ENCODE measurements at places on chromosomes 1 and 21.
A peak's percentile ranks its signal among the peaks of the same experiment; 100 is the strongest.

GRCh38 chr1:172089768-172090510, 248.6 kb downstream of the DNM3 start:
- DNase-seq, result no peak

DNA sequence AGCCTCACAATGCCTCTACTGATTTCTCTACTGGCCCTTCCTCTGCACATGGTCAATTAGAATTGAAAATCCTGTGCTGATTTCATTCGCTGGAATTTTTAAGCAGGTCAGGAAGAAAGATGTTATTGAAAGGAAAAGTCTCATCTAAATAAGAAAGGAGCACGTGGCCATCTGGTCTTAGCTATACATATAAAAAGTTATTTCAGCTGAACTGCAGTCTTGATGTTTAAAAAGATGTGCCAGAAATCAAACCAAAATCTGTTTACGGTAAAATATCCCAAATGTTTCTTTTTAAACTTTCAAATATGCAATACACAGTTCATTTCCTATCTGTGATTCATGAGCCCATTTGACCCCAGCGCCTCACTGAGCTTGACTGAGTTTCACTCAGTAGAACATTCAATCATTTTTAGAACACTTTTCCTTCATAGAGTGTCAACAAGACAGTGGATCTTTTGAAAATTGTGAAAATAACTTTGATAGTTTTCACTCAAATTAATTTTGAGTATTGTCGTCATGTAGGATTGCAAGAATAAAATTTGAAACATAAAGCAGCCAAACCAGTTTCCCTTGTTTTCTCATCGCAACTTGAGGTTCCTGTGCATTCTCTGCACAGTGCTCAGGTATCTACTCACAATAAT, 293.6 kb downstream of the PTPRC start:
- DNase-seq, result no peak

DNA sequence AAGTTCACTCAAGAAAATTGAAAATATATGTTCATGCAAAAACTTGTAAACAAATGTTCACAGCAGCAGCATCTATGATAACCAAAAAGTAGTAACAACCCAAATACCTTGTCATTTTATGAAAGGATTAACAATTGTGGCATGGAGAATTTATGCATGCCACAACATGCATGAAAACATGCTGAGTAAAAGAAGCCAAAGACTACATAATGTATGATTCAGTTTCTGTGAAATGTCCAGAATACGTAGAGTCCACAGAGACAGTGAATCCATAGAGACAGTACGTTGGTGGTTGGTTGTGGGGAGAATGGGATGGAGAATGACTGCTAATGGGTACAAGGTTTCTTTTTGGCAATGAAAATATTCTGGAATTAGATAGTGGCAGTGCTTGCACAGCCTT, 148.7 kb downstream of the MAST2 start:
- DNase-seq, result no peak

DNA sequence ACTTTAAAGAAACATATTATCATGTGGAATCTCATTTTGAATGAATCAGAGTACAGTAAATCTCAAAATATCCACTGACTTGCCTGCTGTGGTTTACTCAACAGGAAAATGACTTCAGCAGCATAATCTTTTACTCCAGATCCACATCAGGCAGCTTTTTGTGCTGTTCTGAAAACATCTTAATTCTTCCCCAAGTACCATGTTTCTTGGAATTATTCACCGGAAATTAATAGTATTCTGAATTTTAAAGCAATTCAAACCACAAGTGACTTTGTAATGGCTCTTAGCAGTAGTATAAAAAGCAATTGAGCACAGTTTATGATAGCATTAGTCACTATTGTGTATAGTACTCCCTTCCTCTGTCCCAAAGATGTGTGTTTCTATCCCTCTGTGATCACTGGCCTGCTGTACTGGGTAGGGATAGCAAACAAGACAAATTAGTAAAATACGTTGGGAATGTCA, 64.2 kb upstream of the ERRFI1 start:
- DNase-seq, result no peak

- no peak for DNase-seq
Observed at GRCh38 chr1:227273557-227273956, 44.7 kb downstream of the CDC42BPA start.

DNA sequence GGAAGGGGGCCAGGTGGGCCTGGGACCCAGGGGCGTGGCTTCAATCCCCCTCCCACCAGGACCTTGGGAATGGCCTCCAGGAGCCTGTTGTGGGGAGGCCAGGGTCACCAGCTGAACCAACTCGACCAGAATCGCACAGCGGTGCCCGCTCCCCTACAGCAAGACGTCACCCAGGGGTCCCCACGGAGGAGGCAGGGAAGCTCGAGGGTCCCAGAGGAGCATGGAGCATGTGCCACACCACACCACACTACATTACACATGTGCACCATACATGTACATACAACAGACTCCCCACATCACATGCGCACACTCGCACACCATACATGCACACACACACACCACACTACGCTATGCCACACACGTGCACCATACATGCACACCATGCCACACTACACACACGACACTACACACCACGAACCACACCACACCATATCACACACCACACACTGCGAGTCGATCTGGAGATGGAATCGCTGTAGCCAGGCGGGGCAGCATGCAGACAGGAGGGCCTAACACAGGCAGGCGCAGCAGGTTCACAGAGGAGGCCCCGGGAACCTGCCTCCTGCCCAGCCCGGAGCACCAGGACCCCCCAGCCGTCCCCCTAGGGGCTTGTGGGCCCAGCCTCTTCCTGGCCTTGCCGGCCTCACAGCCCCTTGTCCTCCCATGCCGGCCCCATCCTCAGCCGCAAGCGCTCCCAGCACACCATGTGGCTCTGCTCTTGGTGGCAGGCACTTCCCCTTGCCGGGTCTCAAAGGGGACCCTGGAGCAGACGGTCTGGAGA, 596 bp downstream of the ITGB2 start:
- no peak for DNase-seq

GRCh38 chr1:3677484-3677883, 25.2 kb downstream of the TP73 start:
- DNase-seq, result no peak

DNA sequence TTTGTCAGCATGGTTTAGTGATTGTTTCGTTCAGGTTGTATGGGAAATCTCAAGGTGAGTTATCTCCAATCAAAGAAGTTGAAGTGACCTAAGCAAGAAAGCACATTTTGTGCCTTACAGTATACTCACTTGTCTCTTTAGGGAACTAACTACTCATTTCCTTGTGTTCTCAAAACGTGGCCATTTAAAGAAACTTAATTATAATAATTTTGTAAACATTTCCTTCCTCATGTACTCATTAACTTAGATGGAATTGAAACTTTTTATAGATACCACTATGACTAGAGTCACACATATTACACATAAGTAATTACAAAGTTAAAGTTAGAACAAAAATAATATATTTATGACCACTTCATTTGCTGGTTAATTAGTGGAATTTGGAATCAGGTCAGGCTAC, 552.6 kb downstream of the MRPL39 start:
- no peak for DNase-seq

DNA sequence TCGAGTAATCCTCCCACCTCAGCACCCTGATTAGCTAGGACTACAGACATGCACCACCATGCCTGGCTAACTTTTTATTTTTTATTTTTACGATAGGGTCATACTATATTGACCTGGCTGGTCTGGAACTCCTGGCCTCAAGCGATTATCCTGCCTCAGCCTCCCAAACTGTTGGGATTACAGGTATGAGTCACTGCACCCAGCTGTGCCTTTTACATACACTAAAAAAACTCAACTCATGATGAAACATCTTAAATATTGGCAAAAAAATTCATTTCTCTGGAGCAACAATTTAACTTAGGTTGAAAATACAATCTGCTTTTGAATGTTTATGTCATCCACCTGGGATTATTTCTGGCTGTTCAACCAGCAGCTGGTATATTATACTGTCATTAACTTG, 598.3 kb upstream of the ZP4 start:
- no peak for DNase-seq

- no peak for DNase-seq
Observed at GRCh38 chr1:243343970-243344937, 88.4 kb downstream of the SDCCAG8 start.

- no peak for DNase-seq
Observed at GRCh38 chr1:205458777-205459566, 3.1 kb upstream of the BLACAT1 start.

DNA sequence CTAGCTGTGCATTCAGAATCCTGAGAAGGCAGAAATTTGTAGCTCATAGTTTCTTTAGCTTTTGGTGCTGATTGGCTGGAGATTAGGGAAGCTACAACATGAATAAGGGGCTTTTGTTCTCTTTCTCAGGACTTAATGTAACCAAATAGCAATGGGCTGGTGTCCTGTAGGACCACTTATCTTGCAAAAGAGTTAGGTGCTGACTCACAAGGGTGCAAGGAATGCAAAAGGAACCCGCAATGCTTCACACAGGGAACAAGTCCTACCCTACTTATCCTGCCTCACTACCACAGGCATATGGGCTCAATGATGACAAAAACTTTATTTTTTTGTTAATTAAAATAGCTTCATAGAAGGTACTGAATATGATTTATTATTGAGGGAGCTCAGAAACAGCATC, 541.5 kb downstream of the AMY1C start:
- no peak for DNase-seq

- peak; percentile 74 for DNase-seq
Observed at GRCh38 chr1:8848663-8849386, 29.7 kb downstream of the ENO1 start.

GRCh38 chr1:100213141-100213540, 35.1 kb upstream of the LRRC39 start:
- DNase-seq, result no peak

DNA sequence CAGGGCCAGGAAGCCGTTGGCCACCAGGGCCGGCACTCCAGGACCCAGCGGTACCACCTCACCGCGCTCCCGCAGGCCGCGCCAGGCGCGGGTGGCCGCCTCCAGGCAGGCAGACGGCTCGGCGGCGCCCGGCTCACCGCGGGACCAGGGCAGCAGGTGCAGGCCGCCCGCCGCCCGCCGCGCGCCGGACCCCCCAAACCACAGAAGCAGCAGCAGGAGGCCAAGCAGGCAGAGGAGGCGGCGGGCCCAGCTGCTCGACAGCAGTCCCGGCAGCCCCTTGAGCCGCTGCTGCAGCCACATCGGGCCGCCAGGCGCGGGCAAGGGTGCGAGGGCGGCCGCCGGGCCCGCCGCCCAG, 312 bp downstream of the KIAA2013 start:
- DNase-seq, result no peak

- no peak for DNase-seq
Observed at GRCh38 chr1:44962729-44963128, 23.7 kb downstream of the EIF2B3 start.

- no peak for DNase-seq
Observed at GRCh38 chr1:50047916-50048694, 24.4 kb upstream of the AGBL4 start.

- no peak for DNase-seq
Observed at GRCh38 chr1:51299185-51299885, 31.0 kb downstream of the TTC39A start.

DNA sequence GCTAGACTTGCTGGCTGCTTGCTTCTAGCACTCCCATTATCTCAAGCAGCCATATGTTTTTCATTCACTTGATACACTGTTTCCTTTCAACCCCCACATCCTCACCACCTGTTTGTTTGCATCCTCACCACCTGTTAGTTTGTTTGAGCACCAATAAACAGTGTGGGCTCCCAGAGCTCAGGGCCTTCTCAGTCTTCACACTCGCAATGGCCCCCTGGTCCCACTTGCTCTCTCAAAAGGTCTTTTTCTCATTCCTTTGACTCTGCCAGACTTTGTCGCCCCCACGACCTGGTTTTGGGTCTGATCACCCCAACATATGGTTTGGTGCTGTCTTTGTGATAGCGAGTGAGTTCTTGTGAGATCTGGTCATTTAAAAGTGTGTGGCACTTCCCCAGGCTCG, 6.2 kb upstream of the PADI4 start:
- DNase-seq, result no peak

GRCh38 chr1:98565951-98566350, 95.6 kb upstream of the SNX7 start:
- DNase-seq, result no peak

- no peak for DNase-seq
Observed at GRCh38 chr1:63969441-63969901, 195.7 kb downstream of the ROR1 start.

DNA sequence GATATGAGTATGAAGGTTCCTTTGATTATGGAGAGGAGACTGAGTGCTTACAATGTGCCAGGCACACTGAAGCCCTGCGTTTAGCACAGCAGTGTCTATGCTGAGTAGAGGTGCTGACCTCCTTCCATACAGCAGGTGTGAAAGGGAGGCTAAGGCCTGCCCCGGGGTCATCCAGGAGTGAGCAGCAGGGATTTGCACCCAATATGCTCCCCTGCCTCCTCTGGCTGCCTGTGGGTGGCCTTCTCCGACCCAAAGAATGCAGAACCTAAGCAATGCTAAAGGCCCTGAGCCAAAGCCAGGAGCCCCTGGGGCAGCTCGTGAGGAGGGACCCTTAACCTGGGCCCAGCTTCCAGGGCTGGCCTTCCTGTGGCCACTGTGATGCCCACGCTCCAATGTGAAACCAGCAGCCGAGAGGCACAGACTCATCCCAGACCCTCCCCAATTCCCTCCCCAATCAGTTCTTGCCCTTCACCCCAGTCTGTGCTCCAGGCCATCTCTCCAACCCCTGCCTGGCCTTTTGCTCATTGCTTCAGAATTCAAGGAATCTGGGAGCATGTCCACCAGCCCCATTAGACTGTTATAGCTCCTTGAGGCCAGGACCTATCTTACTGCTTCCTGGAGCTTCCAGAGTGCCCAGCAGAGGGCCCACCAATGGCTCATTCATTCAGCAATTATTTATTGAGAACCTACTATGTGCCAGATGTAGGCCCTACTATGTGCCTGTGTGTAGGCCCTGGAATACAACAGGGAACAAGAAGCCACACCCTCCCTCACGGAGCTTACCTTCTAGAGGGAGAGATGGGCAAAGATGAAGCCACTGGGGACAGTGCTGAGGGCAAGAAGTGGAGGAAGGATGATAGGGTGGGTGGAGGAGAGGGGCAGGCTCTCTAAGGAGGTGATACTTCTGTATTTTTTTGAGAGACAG, 53.3 kb downstream of the TAS1R2 start:
- no peak for DNase-seq

GRCh38 chr1:234863551-234863971, 253.6 kb upstream of the IRF2BP2 start:
- no peak for DNase-seq

DNA sequence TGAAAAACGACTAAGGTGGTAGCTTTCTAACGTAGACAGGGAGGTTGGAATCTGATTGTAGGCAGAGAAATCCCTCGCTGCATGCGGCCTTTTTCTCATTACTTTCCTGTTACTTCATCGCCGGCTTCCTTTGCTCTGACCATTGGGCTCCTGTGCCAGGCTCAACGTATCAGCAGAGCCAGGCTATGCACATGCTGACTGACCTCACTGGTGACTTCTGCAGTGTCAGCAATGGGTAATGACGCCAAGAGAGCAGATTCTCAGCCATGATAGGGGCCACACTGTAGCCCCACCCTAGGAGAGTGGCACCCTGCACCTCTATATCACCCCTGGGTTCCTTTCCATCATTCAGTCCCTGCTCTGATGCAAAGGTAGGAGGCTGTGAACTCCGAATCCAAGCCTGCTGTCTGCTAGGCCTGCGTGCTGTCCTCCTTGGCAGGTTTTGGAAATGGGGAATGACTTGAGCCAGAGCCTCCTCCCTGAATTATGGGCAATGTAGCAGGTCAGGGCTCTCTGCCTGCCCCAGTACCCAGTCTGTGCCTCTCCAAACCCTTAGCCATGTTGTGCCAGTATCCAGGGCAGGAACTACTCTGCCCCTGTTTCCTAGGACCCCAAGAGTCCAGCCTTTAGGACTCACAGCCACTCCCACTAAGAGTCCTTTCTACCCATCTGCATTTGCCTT, 11.4 kb downstream of the PPFIA4 start:
- DNase-seq, result peak; percentile 44

GRCh38 chr21:43189936-43190335, 21.1 kb downstream of the CRYAA start:
- no peak for DNase-seq

Measured in natural killer cell treated with Interleukin-12 subunit alpha and Interleukin-12 subunit beta and Interleukin-15 and Interleukin-18, amount 100 ng/mL, for 72 hours (primary cell).